Renal cortex interstitium (tissue), 15 donors: ENCODE measurements at places on chromosomes 11 and 22.

- DNase-seq: no peak
Measured at GRCh38 chr22:32475468-32476010, 928 bp downstream of the FBXO7 start.

GRCh38 chr11:69333879-69334278, 39.9 kb downstream of the MYEOV start:
- no peak for DNase-seq

- DNase-seq: no peak
Measured at GRCh38 chr11:6345366-6345765, 25.1 kb upstream of the CAVIN3 start.

GRCh38 chr11:133937015-133937414, 19.8 kb downstream of the IGSF9B start:
- no peak for DNase-seq

DNA sequence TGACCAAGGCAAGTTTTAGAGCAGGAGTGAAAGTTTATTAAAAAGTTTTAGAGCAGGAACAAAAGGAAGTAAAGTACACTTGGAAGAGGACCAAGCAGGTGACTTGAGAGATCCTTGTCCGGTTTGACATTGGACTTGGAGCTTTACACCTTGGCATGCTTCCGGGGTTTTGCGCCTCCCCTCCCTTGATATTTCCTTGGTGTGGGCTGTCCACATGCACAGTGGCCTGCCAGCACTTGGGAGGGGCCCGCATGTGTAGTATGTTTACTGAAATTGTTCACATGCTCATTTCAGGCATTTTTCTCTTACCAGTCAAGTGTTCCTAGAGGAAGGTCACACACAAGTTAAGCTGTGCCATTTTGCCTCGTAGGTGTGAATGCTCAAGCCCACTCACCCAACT, 19.0 kb upstream of the THRSP start:
- DNase-seq: no peak

- no peak for DNase-seq
Measured at GRCh38 chr11:126157326-126158030, 54.0 kb downstream of the RPUSD4 start.

DNA sequence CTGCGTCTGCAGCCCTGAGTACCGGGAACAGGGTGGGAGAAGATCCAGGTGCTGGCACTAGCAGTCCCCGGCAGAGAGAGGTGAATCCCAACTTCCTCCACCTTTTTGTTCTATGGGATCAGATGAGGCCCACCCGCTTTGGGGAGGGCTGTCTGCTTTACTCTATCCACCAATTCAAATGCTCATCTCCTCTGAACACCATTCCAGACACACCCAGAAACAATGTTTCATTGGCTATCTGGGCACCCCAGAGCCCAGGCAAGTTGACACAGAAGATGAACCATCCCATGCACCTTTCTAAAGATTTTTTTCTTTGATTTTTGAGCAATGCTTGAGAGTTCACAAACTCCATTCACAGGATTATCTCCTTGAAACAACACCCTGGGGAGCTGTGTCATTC, 78.0 kb downstream of the PARVB start:
- no peak for DNase-seq

- DNase-seq: no peak
Measured at GRCh38 chr11:57340039-57340615, 2.0 kb downstream of the P2RX3 start.

GRCh38 chr22:20395907-20396287, 1.9 kb downstream of the ZNF74 start:
- no peak for DNase-seq

GRCh38 chr11:14417617-14418374, 58.8 kb upstream of the RRAS2 start:
- no peak for DNase-seq

DNA sequence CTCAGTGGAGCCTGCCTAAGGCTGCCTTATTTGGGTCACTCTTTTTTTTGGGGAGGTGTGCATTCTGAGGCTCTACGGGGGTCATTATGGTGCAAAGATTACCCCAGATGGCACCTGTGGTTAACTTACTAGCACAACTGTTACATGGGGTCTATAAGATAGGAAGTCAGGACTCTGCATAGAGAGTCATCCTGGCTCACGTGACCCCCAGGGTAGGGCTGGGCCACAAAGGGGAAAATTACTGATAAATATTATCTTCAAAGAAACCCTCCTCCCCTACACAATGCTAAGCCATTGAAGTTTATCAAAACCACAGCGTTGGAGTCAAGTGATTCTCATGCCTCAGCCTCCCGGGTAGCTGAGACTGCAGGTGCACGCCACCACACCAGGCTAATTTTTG, 397.1 kb downstream of the MN1 start:
- no peak for DNase-seq
